ENCODE measurements at places on chromosomes 5 and 9. TPM values are rescaled to one million over a fixed set of nuclear protein-coding genes. Genes with fewer than 3 reads are reported as not detected.

DNA sequence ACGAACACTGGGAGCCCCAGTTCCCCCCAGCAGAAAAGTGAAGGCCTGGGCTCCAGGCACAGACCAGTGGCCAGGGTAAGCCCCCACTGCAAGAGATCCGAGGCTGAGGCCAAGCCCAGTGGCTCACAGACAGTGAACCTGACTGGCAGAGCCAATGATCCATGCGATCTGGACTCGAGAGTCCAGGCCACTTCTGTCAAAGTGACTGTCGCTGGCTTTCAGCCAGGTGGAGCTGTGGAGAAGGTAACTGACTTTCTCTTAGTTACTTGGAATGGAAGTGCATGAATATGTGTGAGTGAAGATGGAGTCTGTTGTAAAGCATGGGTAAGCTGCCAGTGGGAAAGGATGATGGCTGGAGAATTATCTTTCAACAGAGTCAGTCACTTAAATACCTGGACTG is 99.7 kb downstream of the GOLPH3 start:
- no peaks in the 10 kb centered on the region for H3K36me3 ChIP-seq
- no peak for DNase-seq
- no peak overlapping the region for H3K27ac ChIP-seq
- H3K4me1 ChIP-seq, result no peaks in the 10 kb centered on the region
- H3K27me3 ChIP-seq, result peaks cover 29% of the 10 kb centered on the region

- H3K4me3 ChIP-seq, result no peak overlapping the region
- H3K36me3 ChIP-seq, result peaks cover 56% of the 10 kb centered on the region
- no peak overlapping the region for H3K27ac ChIP-seq
Observed at GRCh38 chr5:150114773-150115408, 28.5 kb upstream of the CSF1R start.

GRCh38 chr5:150457121-150457520 is 7.6 kb upstream of the RPS14 start:
- H3K27me3 ChIP-seq, result no peaks in the 10 kb centered on the region
- no peak for DNase-seq
- H3K4me3 ChIP-seq, result no peak overlapping the region
- H3K4me1 ChIP-seq, result no peaks in the 10 kb centered on the region

Gene MAST4
- total RNA-seq, result 6.8 TPM

DNA sequence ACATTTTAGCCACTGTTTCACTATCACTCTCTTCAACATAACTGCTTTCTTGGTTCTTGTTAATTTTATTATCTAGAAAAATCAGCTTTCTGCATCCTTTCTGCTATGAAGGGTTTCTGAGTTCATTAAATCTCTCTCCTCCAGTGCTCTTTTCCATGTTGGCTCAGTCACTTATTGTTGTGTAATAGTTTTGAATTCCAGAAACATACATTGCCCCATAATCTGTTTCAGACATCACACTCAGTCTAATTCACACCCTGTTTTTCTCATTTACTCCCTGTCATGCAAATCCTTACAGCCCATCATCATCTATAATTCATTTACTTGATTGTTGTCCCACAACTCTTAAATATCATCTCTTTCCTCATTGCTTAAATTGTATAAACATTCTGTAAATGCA is 176.1 kb upstream of the CDH12 start:
- H3K27me3 ChIP-seq, result no peaks in the 10 kb centered on the region
- H3K36me3 ChIP-seq, result no peaks in the 10 kb centered on the region
- no peaks in the 10 kb centered on the region for H3K4me1 ChIP-seq
- no peak overlapping the region for H3K4me3 ChIP-seq
- H3K27ac ChIP-seq, result no peak overlapping the region

- H3K4me3 ChIP-seq, result no peak overlapping the region
- H3K4me1 ChIP-seq, result peaks cover 33% of the 10 kb centered on the region
- H3K27ac ChIP-seq, result no peak overlapping the region
Observed at GRCh38 chr9:135887021-135887507, 20.3 kb downstream of the CAMSAP1 start.

Gene CCL27
- total RNA-seq, result 0.18 TPM

GRCh38 chr5:134411546-134412266 is at the start of gene CDKN2AIPNL:
Gene CDKN2AIPNL (minus strand): TSS chr5:134411881. CDS start chr5:134411854, 27 bp downstream.
- H3K27me3 ChIP-seq, result no peaks in the 10 kb centered on the region
- peak within 1 kb of the TSS; percentile 71 for H3K4me3 ChIP-seq
- peaks cover 4% of the 10 kb centered on the region for H3K36me3 ChIP-seq
- peak within 1 kb of the TSS; percentile 87 for H3K27ac ChIP-seq
- peak; percentile 80 for DNase-seq

Gene PTGDS
- total RNA-seq, result not detected

DNA sequence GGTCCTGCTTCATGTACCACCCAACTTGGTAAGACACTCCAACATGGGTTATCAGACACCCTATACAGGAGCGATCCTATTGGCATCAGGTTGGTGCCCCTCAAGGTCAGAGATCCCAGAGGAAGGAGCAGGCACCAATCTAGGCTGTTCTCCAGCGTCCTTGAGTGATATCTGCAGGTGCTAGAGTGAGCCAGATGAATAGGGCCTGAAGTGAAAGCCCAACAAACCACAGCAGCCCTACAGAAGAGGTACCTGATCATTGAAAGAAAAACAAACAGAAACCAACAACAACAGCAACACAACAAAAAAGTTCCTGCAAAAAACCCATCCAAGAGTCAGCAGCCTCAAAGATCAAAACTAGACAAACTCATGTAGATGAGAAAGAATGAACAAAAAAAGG is 584.8 kb downstream of the HINT1 start:
- H3K27me3 ChIP-seq, result no peaks in the 10 kb centered on the region
- H3K4me1 ChIP-seq, result no peaks in the 10 kb centered on the region
- DNase-seq, result no peak
- no peak overlapping the region for H3K27ac ChIP-seq
- no peak overlapping the region for H3K4me3 ChIP-seq

Gene IFNE
- 1.8 TPM for total RNA-seq

- H3K36me3 ChIP-seq, result no peaks in the 10 kb centered on the region
- H3K27ac ChIP-seq, result peak overlapping the region; percentile 91
- peak; percentile 95 for DNase-seq
- H3K4me3 ChIP-seq, result no peak overlapping the region
- no peaks in the 10 kb centered on the region for H3K27me3 ChIP-seq
- H3K4me1 ChIP-seq, result peaks cover 30% of the 10 kb centered on the region
Observed at GRCh38 chr5:72600391-72600981, 93.3 kb upstream of the ZNF366 start.
